Activated T-cell treated with anti-CD3 and anti-CD28 coated beads for 4 hours (primary cell): ENCODE measurements at places on chromosomes 11 and 22.

DNA sequence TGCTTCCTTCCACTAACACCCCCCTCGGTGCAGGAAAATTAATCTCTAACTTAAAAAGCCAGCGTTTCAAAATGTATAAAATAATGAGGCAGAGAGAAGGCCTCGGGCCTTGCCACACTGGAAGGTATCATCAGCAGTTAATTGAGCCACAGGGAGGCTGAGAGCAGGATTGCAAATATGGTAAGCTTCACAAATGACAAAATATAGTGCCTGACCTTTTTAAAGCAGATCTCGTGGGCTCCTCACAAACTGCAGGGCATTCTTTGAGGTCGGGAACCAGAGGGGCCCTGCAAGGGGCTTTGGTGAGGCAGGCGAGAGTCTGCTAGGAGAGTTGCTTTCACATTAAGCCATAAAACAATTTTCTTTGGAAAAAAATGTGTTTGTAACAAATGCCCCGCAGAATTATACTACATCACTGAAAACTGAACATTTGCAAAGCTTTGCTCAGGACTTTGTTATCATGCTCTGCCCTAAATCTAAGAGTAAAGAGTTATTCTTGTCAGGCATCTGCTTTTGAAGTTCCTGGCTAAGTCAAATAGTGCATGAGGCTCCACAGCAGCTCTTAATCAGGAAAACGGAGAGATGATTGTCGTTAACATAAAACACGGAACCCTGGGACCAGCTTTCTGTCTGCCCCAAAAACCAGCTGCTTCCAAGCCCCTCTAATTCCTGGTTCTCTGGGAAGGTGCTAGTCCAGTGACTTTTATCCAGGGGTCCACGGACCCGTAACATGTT lies 61.4 kb upstream of the SYT13 start:
- no peak for DNase-seq

DNA sequence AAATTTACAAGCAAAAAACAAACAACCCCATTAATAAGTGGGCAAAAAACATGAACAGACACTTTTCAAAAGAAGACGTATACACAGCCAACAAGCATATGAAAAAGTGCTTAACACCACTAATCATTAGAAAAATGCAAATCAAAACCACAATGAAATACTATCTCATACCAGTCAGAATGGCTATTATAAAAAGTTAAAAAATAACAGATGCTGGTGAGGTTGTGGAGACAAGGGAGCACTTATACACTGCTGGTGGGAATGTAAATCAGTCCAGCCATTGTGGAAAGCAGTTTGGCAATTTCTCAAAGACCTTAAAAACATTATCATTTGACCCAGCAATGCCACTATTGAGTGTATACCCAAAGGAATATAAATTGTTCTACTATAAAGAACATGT lies 72.3 kb downstream of the BBOX1 start:
- DNase-seq = no peak

DNA sequence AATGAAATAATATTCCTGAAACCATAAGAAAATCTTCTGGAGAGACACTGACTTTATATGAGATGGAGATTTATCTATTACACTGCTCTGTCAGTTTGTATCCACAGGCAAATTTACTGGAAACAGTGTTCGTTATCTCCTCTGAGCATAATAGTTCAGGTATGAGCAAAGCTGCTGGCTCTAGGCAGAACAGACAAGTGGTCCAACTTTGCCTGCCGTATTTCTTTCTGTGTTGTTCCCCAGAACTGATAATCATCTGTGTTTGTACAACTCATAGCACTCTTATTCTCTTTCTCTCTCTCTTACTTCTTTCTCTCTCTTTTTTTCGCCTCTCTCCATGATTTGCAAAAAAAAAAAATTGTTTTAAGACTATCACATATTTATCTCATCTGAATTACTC lies 623.8 kb upstream of the CHORDC1 start:
- DNase-seq = no peak

GRCh38 chr11:19321351-19321750 lies 80.6 kb upstream of the E2F8 start:
- DNase-seq = no peak

DNA sequence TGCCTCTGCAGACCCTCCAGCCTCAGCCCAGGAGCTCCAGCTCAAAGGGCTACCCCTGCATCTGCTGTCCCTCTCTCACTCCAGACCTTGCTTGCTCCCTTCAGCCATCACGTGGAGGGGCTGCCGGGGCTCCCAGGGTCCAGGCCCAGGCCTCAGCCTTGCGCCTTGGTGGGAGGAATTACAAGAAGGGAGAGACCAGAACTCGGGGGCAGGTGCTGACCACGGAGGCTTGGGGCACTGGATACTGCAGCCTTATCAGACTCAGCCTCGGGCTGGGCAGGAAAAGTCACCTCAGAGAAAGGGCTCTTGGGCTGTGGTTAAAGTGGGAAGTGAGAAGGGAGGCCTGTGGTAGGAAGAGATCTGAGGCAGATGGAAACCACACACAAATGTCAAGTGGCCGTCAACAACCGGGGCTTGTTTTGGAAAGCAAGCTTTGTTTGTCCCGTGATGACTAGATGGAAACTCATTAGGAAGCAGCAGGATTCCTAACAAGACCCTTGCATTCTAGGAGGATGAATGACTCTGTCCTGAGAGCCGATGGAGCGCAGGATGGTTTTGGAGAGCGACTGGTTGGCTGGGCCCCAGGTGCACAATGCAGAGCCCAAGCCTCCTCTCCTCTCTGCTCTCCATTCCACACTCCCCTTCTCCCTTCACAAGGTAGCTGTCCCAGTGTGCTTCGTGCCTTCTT lies 1321.7 kb downstream of the TBC1D22A start:
- no peak for DNase-seq

DNA sequence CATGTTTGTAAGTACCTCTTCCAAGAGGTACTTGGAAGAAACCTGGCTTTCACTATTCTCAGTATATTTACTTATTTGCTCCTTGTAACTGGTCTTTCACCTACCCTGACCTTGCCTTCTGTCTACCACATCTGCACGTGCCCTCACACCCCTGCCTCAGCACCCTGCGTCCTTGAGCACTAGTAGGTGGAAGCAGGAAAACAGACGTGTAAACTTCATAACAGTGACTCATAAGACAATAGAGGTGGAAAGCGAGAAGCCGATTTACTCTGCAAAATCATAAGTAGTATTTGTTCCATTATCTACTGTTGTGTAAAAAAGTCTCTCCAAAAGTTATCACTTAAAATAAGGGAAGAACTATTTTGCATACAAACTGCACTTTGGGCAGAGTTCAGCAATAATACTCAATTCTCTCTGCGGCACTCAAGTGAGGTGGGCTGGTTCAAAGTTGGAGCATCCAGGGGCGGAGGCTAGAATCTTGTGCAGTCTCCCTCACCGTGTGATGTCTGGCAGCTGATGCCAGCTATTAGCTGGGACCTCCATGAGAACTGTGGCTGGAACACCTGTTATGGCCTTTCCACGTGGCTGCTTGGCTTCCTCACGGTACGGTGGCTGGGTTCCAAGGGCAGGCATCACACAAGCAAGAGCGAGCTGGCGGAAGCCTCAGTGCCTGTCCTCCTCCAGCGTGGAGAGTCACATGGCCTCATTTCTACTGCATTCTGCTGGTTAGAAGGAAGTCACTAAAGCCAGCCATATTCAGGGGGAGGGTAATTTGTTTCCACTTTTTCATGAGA lies 30.4 kb downstream of the PACS1 start:
- DNase-seq = peak; percentile 36

- peak; percentile 19 for DNase-seq
Measured at GRCh38 chr11:11155962-11156815, 196.9 kb downstream of the CSNK2A3 start.

GRCh38 chr11:44729063-44729462 lies 2.3 kb downstream of the TSPAN18 start:
- DNase-seq = no peak

- no peak for DNase-seq
Measured at GRCh38 chr22:17403906-17404305, 34.6 kb downstream of the CECR2 start.

GRCh38 chr22:23192133-23192532 lies 11.8 kb downstream of the BCR start:
- DNase-seq = no peak

GRCh38 chr11:13073119-13073981 lies 64.2 kb downstream of the RASSF10 start:
- DNase-seq = no peak

DNA sequence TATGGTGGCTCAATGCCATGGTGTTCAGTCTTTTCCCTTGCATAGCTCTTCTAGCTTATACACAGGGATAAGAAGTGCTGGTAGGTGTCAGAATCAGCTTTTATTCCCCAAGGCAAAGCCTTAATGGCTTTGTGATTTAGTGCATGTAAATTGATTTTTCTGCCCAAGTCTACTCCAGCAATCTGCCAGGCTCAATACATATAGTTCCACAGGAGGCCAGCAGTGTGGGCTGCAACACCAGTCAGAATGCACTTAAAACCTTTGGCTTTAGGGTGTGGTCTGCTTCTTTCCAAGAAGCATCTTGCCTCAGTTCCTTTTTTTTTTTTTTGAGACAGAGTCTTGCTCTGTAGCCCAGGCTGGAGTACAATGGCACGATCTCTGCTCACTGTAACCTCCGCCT lies 14.5 kb upstream of the CAPRIN1 start:
- no peak for DNase-seq

DNA sequence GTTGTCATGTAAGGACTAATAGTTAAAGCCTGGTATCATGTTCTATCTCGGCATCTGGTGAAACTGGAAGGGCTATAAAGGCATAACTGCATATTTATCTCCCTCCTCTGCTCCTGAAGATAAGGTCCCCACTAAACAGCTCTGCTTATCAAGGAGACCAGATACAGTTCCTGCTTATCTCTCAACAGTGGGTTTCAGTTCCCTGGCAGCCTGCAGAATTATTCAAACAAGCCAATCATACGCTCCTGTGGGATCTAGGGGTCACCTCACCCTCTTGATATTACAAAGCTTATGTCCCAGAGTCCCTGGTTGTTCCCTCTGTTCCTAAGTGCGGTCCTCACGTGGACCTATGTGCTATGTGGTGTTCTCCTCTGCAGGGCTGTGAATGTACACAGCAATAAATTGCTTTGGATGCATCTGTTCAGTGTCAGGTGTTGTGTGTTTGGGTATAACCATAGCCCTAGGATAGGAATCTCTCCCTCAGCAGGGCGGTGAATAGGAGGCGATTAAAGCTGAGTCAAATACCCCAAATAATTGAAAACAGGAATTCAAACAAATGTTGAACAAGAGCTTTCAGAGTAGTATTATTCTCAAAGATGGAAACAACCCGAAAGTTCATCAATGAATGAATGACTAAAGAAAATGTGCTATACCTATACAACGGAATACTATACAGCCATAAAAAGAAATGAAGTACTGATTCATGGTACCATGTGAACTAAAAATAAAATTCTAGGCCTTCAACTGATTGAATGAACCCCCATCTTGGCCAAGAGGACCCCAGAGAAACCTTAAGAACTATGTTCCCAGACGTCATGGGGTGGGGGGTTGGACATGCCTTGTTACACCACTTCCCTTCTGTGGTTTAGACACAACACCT lies 3.1 kb upstream of the OOSP4A start:
- no peak for DNase-seq

- DNase-seq = no peak
Measured at GRCh38 chr11:78310500-78310909, 107.1 kb downstream of the GAB2 start.

- peak; percentile 40 for DNase-seq
Measured at GRCh38 chr22:25404928-25405816, 159.3 kb upstream of the GRK3 start.

DNA sequence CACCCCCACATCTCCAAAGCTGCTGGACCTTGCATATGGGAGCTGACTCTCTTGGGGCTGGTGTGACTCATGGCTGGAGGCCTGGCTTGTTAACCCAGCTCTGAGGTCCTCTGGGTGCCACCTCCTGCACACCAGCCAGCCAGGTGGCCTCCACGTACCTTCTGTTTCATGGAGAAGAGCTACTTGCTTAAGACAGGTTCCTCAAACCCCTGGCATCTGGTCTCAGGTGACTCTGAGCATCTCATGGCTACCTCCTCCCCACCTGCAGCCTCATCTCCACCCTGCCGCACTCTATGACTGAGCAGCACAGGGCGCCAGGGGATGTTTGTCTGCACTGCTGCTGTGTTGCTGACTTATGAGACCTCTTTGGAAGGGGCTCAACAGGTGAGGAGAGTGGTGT lies 55.7 kb downstream of the BCR start:
- no peak for DNase-seq

- no peak for DNase-seq
Measured at GRCh38 chr11:37280200-37280599, 682.2 kb upstream of the RAG2 start.

- DNase-seq = no peak
Measured at GRCh38 chr22:21041937-21042336, 3.8 kb upstream of the LRRC74B start.

- DNase-seq = no peak
Measured at GRCh38 chr22:49111085-49111484, 716.6 kb downstream of the BRD1 start.

DNA sequence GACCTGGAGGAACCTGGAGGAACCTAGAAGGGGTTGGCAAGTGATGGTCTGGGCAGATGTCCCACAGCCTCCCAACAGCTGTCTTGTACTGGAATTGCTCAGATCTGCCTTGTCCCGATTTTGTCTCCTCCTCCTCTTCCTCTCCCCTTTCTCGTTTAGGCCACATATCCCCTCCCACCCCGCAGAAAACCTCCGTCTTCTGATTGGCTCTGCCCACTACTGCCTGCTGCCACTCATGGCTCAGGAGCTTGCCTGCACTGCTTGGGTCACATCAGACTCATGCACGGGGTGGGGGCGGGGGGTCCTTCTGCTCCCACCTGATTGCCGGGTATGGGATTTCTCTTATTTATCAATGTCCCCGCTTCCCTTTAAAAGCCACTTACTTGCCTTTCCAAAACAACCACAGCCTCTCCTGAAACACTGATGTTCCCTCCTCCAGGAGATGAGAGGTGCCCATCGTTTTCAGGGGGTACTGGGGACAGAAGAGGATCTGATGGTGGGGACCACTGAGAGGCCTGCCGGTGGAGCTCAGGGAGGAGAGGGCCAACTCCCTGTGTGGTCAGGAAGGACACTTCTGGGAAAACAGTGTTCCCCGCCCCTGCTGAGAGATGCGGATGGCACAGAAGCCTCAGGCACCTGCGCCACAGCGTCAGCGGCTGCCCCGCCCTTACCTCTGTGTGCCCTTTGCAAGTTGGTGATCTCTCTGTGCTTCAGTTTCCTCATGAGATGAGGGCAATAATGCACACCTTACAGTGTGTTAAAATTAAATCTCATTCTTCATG lies 14.7 kb downstream of the TOM1 start:
- DNase-seq = no peak

DNA sequence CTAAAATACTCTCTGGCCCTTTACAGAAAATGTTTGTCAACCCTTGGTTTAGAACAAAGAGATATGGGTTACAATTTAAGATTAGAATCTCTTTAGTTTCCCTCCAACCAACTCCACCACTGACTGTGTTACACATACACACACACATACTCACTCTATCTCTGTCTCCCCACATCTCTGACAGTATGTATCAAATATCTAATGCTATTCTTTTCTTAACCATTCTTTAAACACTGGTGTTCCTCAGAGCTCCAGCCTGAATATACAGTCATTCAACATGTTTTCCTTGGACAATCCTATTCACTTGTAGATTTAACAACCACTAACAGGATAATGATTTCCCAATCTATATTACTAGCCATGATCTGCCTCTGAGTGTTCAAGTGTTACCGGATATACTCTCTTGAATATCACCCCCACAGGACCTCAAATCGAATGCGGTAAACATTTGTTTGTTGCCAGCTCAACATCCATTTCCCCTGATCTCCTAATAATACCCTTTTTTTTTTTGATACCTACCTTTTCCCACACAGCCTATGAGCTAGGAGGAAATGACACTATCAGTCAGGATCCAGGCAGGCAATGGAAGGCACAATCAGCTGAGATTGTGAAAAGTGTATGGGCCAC lies 6.1 kb downstream of the MPZL3 start:
- DNase-seq = no peak

GRCh38 chr11:124085997-124086846 lies 29.0 kb upstream of the VWA5A start:
- no peak for DNase-seq
